ENCODE measurements at places on chromosomes 13 and 19. TPM values are rescaled to one million over a fixed set of nuclear protein-coding genes. Genes with fewer than 3 reads are reported as not detected.

Gene BRME1
- 1.5 TPM for total RNA-seq

Gene OR7C1
- total RNA-seq, result not detected

Gene HSH2D
- total RNA-seq, result not detected

Gene IGSF23
- not detected for total RNA-seq

Gene IZUMO4
- 1.1 TPM for total RNA-seq
